ENCODE measurements at places on chromosomes 5 and 9. TPM values are rescaled to one million over a fixed set of nuclear protein-coding genes. Genes with fewer than 3 reads are reported as not detected.
A peak's percentile ranks its signal among the peaks of the same experiment; 100 is the strongest.

DNA sequence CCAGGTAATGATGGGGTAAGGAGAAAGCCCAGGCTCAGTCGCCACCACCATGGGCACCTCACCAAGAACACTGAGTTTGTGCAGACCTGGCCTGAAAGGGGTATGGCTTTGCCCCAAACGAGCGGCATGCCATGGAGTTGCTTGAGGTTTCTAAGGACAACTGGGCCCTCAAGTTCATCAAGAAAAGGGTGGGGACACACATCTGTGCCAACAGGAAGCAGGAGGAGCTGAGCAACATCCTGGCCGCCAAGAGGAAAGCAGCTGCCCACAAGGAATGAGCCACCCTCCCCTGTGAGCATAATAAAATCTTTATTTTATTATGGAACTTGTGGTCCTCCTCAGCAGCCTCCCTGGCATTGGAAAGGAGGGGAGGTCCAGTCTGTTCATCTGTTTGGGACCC is 23.8 kb downstream of the CD14 start:
- H3K36me3 ChIP-seq: no peaks in the 10 kb centered on the region
- DNase-seq: no peak
- no peak overlapping the region for H3K4me3 ChIP-seq

DNA sequence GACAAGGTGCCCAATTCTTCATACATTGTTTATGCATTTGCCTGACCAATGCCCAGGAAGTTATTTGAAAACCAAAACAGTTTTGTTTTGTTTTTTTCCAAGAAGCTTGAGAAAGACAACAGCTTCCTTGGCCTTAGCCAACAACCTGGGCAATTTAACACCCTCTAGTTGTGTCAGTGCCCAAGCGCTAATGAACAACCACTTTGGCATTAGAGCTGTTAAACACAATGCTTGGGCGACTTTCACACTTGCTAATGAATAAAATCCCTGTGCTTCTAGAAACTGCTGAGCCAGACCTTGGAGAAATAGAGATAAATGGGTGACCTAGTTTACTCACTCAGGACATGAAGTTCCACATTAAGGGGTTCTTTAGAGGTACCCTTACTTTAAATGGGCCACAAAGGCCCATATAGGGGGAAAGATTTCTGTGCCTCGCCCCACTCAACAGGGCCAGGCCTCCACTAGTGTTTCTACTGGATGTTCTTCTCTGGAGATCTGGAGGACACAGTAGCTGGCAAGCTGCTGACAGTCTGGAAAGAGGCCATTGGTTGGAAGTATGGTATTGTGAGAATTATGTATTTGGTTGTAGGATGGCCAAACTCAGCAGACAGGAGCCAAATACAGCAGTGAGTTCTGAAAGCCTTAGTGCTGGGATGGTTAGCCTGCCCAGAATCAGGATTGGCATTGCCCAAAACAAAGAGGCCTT is 179.8 kb downstream of the DOCK8 start:
- H3K36me3 ChIP-seq: no peaks in the 10 kb centered on the region
- no peak overlapping the region for H3K27ac ChIP-seq
- H3K4me3 ChIP-seq: no peak overlapping the region
- H3K4me1 ChIP-seq: no peaks in the 10 kb centered on the region

DNA sequence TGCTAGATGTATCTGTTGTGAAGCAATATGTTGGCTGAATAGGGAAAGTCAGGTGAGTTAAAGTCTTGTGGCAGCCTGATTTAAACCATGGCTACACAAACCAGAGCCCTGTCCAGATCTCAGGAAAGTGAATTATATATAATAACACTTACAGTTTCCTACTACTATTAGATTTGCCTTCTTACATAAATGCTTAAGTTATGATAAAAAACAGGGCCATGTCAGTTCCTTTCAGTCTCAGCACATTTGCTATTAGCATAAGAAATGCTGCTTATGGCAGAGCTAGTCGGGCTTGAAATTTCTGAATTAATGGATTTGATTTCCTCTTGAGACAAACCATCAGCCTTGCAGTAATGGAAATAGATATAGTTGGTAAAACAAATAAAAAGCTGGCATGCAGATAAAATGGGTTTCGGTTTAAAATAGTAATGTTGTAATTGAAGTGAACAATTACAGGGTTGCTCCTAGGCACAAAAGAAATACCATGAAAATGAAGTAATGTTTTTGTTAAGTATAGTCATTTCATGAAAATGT is 664.2 kb upstream of the ZNF608 start:
- DNase-seq: no peak
- H3K4me3 ChIP-seq: no peak overlapping the region
- H3K36me3 ChIP-seq: no peaks in the 10 kb centered on the region
- no peaks in the 10 kb centered on the region for H3K27me3 ChIP-seq
- H3K27ac ChIP-seq: peak overlapping the region; percentile 86
- H3K4me1 ChIP-seq: peaks cover 23% of the 10 kb centered on the region

DNA sequence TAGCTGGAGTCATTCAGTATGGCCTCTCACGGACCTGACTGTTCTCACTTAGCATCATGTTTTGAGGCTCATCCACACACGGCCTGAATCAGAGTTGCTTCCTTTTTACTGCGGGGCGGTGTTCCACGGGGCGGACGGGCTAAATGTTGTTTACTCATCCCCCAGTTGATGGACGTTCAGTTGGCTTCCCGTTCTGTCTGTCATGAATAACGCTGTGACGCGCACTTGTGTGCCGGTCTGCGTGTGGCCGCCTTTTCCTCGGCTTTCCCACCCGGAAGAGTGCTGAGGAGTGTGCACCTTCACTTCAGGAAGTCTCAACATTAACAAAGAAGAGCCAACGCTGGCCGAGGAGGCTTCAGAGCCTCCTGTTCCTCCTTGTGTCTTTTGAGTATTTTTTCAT is 39.0 kb upstream of the IRX4 start:
- H3K27me3 ChIP-seq: no peaks in the 10 kb centered on the region
- H3K4me3 ChIP-seq: no peak overlapping the region
- H3K4me1 ChIP-seq: no peaks in the 10 kb centered on the region
- H3K36me3 ChIP-seq: no peaks in the 10 kb centered on the region
- no peak for DNase-seq
- no peak overlapping the region for H3K27ac ChIP-seq

PRELID2 gene
- 15.5 TPM for total RNA-seq

- no peak for DNase-seq
- no peak overlapping the region for H3K27ac ChIP-seq
- no peaks in the 10 kb centered on the region for H3K4me1 ChIP-seq
- no peaks in the 10 kb centered on the region for H3K27me3 ChIP-seq
- no peak overlapping the region for H3K4me3 ChIP-seq
Observed at GRCh38 chr9:4020755-4021296, 279.0 kb downstream of the GLIS3 start.

Data from breast epithelium (tissue), 4 donors.